ENCODE measurements at places on chromosomes 4 and X.

DNA sequence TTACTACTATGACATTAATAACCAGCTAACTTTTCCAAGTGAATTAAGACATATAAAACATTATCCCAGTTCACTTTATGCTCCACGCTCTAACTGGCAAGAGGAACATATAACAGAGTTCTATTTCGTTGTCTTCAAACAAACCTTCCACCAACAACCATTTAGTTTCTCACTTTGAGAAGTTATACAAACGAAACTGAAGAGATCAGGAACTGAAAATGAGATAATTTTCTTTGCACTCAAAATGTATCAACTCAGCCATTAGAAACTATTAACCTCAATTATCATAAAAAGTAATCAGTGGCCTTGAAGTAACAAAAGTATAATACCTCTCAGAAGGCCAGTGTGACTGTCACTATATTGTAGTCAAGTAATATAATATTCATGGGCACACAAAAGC lies 70.1 kb downstream of the CHM start:
- no peak for DNase-seq

DNA sequence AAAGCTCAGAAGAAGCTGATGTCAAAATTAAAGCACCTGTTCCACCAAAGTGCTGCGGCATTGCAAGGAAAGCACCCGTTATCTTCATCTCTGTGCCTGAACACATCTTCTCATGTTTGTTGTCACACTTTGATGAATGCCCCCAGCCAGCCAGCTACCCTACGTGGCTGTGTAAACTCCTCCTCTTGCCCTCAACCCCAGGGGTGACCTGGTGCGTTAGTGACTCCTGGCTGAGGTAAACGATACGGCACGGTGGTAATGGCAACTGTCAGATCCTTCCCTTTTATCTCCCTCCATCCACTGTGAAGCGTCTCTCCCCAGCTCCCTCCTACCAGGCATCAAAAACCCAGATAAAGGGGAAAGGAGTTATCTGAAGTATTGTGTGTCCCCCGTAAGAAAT lies 90.6 kb upstream of the WWC2 start:
- DNase-seq = no peak

DNA sequence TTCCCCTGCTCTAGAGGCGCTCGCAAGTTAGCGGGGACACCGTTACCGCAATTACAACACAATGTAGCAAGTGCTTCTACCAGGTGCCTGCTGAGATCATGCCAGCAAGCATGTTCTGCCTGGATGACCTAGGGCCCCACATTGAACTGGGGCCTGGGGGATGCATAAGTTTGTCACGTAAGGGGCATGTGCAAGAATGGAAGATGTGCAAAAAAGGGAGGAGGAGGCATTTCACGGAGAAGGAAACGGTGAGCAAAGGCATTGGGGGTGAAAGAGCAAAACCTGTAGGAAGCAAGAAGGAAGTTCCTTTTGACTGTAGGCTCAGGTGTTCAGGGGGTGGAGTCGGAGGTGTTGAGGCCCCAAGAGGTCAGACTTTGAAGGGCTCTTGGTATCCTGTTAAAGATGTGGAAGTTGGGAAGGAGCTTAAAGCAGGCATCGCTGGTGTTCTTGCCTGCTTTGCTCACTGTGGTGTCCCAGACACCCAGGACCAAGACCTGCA lies 602 bp upstream of the SCARB2 start:
- DNase-seq = no peak

GRCh38 chrX:19702856-19703255 lies 184.5 kb downstream of the SH3KBP1 start:
- DNase-seq = no peak

DNA sequence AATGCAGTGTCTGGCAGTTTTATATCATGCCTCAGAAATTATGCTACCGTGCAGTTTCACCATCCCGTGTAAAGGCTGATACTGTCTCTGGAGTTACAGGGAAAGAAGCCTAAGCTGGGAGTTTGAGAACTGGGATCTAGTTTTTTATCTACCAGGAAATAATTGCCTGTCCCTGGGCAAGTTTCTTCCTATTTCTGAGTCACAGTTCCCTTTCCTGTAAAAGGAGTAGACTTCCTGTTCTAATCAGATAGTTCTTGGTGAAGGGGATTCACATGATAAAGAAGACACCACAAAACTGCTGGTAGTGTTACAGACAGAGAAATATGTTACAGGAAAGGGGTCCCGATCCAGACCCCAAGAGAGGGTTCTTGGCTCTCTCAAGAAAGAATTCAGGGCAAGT lies 17.1 kb downstream of the HERC3 start:
- no peak for DNase-seq

- no peak for DNase-seq
Observed at GRCh38 chrX:154378059-154378798, 866 bp upstream of the EMD start.

DNA sequence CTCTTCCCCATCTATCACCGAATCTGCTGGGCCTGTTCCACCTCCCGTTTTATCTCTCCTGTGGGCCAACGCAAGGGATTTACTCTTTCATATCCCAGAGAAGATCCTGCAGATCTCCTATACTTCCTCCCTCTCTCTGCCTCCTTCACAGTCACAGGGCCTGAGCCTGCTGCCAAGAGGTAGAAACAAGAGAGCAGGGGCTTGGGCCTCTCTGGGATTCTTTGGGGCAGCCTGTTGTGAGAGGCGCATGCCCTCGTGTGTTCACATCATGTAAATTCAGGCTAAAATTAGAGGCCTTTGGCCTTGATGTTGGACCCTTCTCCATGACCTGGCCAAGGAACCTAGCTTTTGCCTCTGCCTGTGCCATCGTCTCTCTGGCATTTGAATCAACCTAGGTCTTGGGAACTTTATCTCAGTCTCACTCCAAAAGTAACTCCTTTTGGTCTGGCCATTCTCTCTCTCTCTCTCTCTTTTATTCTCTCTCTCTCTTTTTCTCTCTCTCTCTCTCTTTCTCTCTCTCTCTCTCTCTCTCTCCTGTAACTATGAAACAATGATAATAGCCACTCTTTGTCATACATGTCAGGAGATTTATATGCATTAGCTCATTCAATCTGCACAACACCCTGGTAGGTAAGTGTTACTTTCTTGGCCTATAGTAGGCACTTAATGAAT lies 20.0 kb upstream of the EFNB1 start:
- DNase-seq = no peak

DNA sequence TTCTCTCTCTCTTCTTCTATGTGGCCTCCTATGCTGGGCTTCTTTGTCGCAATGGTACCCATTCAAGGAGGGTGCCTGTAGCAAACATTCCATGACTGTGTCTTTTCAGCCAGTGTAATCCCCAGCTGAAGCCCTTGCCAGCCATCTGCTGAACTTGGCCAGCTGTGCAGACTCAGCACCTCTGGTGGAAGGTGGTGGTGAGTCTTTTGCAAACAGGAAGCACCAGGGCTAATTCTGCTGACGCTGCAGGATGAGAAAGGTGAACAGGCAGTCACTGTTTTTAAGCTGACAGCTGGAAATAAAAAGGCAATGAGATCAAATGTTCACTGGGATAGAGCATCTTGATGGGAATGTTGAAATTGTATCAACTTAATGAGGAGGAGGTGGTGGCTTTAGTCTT lies 298.7 kb upstream of the CLNK start:
- DNase-seq = no peak

- DNase-seq = peak; percentile 44
Observed at GRCh38 chr4:10115797-10116568, 616 bp downstream of the WDR1 start.

- DNase-seq = no peak
Observed at GRCh38 chr4:47899639-47900038, 14.7 kb downstream of the NFXL1 start.

- no peak for DNase-seq
Observed at GRCh38 chr4:128256539-128256938, 31.1 kb downstream of the PGRMC2 start.

- no peak for DNase-seq
Observed at GRCh38 chr4:82419451-82419850, 10.8 kb downstream of the HNRNPDL start.

DNA sequence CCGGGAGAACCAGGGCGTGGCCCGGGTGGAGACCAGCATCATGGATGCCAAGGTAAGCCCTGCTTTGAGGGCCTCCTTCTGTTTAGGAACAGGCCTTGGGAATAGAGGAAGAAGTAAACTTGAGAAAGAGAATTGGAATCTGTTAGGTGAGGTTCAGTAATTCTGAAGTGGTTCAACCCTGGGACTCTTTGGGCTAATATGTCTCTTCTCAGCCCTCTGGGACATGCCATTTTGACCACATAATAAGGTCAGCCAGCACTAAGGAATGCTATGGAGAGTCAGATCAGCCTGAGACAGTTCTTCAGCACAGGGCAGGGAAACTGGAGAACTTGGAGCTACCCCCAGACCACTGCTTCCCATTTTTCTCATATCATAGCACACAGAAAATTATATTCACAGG lies 63.3 kb upstream of the PRPS1 start:
- DNase-seq = no peak

GRCh38 chr4:48998440-48998839 lies 12.4 kb downstream of the CWH43 start:
- DNase-seq = no peak

DNA sequence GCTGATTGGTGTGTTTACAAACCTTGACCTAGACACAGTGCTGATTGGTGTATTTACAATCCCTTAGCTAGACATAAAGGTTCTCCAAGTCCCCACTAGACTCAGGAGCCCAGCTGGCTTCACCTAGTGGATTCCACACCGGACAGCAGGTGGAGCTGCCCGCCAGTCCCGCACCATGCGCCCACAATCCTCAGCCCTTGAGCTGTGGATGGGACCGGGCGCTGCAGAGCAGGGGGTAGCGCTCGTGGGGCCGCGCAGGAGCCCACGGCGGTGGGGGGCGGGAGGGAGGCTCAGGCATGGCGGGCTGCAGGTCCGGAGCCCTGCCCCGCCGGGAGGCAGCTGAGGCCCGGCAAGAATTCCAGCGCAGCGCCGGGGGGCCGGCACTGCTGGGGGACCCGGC lies 30.7 kb downstream of the MEPE start:
- no peak for DNase-seq

DNA sequence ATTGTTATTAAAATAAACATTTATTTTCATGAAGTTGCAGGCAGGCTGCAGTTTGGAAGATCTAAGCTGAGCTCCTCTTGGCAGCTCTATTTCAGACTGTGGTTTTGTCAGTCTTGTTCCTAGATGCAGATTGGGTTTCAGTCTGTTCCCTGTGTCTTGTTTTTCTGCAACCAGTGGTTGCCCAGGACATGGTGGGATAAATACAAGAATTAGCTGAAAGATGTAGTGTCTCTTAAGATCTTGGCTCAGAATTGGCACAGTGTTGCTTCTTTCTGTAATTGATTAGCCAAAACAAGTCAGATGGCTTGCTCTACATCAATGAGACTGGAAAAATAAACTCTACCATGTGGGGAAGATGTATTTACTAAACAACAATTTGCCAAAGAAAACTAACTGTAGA lies 283.0 kb upstream of the BOD1L1 start:
- no peak for DNase-seq

DNA sequence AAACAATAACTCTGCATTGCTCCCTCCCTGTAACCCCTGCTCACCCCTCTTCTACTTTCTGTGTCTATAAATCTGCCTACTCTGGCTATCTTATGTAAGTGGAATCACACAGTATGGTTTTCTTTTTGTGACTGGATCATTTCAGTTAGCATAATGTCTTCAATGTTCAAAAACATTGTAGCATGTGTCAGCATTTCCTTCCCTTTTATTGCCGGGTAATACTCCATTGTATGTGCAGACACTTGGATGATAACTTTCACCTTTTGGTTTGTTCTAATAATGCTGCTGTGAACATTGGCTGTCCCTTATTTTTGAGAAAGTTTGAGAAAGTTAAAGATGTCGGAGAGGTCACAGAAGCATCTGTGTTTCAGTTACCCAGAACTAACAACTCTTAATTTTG lies 60.6 kb upstream of the TLR2 start:
- DNase-seq = no peak

GRCh38 chrX:16826207-16826606 lies 39.9 kb downstream of the TXLNG start:
- DNase-seq = no peak

- DNase-seq = no peak
Observed at GRCh38 chr4:78767350-78767749, 8.8 kb upstream of the BMP2K start.

DNA sequence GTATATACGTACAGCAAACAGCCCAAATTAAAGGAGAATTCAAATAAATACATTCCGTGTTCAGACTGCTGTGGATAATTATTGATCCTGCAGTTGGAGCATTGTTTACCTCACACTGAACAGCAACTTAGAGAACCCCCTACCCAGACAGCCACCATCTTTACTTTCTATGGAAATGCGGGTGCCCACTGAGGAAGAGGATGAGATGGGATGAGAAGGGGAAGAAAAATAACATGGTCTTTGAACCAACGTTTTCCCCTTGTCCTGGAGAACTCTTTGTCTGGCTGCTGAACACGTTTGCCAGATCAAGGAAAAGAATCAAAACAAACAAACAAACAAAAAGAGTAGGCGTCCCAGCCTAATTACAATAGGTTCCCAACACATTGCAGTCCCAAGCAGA lies 1.5 kb downstream of the TSPAN5 start:
- DNase-seq = no peak

DNA sequence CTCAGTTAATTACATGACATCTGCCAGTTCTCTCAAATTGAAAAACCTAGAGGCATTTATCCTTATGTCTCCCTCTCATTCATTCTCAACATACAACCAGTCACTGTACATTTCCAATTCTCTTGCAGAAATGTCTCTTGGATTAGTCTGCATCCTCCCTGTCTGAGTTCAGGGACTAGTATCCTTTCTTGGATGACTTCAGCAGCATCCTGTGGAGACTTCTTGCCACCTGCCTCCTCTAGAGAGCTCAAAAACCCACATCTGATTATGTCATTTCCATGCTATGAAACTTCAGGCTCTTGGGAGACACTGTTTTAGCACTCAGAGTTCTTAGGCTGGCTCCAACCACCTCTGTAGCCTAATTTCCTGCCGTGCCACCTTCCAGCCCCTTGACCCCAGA lies 515.1 kb upstream of the DIPK2B start:
- no peak for DNase-seq

DNA sequence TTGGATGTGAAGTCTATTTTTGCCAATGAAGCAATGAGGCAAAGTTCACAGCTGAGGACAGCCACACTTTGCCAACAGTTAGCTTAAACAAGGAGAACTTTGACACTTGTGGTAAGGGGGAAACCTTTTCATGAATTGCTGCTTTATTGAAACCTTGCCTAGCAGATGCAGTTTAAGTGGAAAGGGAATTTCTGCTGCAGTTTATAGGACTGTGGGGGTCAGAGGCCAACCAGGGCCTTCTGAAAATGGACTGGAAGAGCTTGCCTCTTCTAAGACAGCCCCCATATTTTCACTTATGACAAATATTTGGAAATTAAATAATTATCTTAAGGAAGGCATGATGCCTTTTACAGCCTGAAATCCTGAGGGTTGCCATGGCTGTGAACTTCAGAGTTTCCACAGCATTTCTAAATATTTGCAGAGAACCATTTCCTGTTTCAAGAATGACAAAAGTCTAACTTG lies 550.3 kb downstream of the RAB28 start:
- DNase-seq = no peak

GRCh38 chr4:181525634-181526033 lies 717.6 kb upstream of the TENM3 start:
- no peak for DNase-seq

GRCh38 chr4:102554482-102554881 lies 53.3 kb downstream of the NFKB1 start:
- no peak for DNase-seq

Data from stimulated activated CD8-positive, alpha-beta memory T cell treated with anti-CD3 and anti-CD28 coated beads, Interleukin-4, amount 100 ng/mL, for 4 hours (primary cell).